ENCODE measurements at places on chromosomes 5 and 9. TPM values are rescaled to one million over a fixed set of nuclear protein-coding genes. Genes with fewer than 3 reads are reported as not detected.

- no peak for DNase-seq
Observed at GRCh38 chr9:114126247-114127060, 27.4 kb upstream of the KIF12 start.

DNA sequence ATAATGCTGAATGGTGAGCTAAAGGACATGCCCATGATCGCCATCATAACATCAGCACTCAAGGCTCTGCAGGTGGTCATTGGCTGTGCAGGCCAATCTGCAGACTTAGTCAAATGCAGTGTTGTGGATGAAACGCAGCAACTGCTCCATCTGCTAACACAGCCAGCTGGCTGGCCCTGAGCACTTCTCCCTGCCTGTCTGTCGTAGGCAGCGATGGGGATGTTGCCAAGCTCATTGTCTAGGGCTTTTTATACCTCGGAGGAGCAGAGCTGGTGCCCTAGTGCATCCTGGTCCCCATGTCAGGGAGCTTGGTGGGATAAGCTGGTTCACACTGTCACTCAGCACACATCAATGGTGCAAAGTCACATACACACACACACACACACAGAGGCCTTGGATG is 189.4 kb downstream of the TENT4A start:
- no peak for DNase-seq

GRCh38 chr5:164470312-164470711 is 964.9 kb downstream of the MAT2B start:
- no peak for DNase-seq

GRCh38 chr5:79561525-79561893 is 47.6 kb upstream of the HOMER1 start:
- no peak for DNase-seq

- DNase-seq, result no peak
Observed at GRCh38 chr9:92291577-92291976, 1.9 kb downstream of the IARS1 start.

GRCh38 chr5:131635684-131636572 is 899 bp upstream of the RAPGEF6 start:
- no peak for DNase-seq

- DNase-seq, result no peak
Observed at GRCh38 chr5:68250661-68251298, 35.2 kb downstream of the PIK3R1 start.

- no peak for DNase-seq
Observed at GRCh38 chr9:92385001-92385400, 19.4 kb downstream of the OGN start.

DNA sequence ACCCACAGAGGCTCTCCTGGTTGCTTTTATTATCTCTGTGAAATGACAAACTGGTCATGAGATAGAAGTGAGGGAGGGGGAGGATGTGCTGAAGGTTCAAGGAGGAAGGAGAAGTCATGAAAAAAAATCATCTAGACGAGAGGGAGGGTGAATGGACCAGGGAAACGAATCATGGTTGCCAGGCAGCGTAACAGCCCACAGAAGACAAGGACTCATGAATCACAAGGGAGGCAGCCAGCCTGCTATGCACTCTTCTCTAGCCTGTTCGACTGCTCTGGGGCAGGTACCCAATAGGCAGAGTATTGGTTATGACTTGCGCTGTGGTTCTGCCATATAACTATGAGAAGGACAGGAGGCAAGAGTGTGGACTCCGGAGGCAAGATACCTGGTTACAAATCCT is 475.2 kb downstream of the CDK5RAP2 start:
- DNase-seq, result no peak

DNA sequence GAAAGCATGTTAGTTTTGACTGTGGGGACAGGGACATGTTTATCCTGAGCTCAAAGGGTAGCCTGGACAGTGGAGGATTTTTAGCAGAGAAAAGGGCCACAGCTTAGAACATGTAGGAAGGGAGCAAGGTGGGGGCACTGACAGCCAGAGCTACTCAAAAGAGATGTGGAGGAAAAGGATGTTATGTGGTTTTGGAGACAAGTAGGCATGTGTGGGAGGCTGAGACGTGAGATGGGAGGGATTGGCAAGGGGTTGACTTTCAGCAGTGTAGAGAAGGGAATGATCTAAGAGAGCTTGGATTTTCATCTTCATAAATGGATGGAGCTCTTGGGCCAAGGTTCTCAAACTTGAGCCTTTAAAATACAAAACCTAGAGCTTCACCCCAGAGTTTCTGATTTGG is 24.0 kb downstream of the SYK start:
- no peak for DNase-seq

DNA sequence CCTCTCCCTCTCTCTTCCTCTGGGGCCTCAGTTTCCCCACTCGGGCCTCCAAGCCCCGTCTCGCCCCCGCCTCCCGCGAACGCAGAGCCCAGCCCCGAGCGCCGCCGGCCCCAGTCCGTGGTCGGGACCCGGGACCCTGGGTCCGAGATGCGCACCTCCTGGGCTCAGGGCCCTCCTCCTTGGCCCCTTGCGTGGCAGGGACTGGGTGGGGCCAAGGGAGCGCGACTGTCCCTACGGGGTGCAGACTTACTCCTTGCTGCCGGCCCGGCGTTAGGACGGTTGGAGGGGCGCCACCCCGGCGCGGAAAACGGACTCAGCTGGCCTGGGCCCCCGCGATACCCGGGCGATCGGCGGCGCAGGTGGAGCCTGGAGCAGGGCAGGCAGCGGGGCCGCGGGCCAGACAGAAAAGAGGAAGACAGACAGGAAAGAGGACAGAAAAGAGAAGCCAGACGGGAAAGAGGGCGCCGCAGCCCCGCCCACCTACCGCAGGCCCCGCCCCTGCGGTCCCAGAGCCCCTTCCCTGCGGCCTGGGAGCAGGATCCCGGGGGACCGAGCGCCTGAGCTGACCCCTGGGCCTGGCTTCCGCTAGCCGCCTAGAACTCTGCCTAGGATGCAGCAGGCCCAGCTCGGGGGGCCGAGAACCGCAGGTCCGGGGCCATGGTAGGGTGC is at the start of gene GBGT1:
Gene GBGT1 (minus strand): TSS at position 411 of the 669 bp plus-strand sequence. CDS start 1,502 bp downstream, outside the sequence.
- peak; percentile 18 for DNase-seq

The NEURL1B gene
- 2.8 TPM for total RNA-seq

The C5orf34 gene
- 6.9 TPM for total RNA-seq

The GABRB2 gene
- total RNA-seq, result not detected

The CCDC192 gene
- 2.5 TPM for total RNA-seq

The ADRB2 gene
- total RNA-seq, result 16.6 TPM

All from Calu3 (cell line).